Large intestine (tissue), 12 donors: ENCODE measurements at places on chromosomes 6 and 20.

DNA sequence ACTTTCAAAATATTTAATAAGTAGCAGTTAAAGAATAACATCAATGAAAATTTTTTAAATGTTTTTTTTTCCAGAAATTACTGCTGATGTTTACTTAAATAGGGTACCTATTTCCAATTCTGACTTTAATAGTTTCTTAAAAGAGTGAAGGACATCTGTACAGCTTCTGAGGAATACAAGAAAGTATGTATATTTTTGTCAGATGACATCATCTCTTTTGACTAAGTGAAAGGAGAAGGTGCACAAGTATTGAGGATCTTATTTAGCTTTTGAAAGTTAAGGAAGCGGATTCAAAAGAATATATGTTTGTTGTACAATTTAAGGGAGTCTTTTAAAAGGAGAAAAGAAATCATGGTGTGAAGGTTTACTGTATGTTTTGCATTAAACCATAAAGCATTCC is 90.0 kb upstream of the SLC35B3 start:
- no peak for DNase-seq

DNA sequence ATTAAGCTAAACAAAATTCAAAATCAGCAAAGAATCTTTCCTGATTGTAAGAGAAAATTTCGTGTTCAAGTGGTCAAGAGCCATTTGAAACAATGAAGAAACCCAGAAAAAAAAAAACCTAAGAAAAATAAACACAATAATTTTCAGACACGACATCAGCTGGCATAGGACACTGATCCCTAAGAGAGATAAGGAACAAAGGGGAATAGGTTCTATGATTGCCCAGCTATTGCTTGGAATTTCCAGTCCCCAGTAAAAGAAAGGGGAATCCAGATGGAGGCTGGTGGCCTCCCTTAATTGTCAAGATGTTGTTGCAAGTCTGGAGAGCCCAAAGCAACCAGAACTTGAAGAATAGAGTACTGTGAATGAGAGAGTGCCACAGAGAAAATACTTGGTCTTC is 48.5 kb downstream of the COL12A1 start:
- DNase-seq = no peak

- DNase-seq = no peak
Measured at GRCh38 chr20:57179265-57179664, 87.2 kb downstream of the BMP7 start.

DNA sequence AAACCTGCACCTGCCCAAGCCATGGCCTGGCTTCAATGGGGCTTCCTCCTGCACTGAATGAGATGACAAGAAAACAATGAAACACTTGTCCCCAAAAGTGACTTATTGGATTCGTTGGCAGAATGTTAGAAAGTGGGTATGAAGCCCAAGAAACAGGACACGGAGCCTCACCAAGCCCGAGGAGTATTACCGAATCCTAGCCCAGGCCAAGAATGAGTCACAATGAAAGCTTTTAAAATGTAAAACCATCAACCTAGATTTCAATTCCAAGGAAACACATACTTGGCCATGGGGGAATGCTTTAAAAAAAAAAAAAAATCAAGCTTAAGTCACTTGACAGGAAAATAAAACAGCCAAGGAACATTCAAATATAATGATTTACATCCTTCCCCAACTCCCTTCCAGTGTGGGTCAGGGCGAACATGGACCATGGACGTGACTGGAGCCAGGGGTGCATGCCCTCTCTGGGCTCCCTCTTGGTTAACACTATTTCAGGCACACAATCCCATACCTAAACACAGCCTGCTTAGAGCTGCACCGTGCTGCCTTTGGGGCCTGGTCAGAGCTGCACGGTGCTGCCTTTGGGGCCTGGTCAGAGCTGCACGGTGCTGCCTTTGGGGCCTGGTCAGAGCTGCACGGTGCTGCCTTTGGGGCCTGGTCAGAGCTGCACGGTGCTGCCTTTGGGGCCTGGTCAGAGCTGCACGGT is 3.1 kb upstream of the STX16 start:
- DNase-seq = no peak

GRCh38 chr6:72975352-72975752 is 249.9 kb downstream of the KHDC1L start:
- DNase-seq = no peak

DNA sequence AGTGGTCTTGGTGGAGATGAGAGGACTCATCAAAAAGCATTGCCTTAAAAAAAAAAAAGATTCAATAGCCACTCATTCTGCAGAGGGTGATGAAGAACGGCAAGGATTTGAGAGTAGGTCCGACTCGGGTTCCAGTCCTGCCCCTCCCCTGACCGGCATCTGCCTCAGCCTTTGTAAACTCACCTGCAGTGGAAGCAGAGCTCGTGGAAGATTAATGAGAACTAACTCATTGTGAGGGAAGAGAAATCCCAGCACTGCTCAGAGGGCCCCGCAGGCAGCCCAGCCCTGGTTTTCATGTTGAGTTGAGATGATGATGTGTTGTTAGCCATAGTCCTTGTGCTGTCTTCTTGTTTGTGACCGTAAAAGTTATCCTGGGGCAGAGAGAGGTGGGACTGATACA is 59.4 kb downstream of the GCNT2 start:
- DNase-seq = no peak

GRCh38 chr6:42505385-42505718 is 53.6 kb upstream of the TRERF1 start:
- DNase-seq = no peak

DNA sequence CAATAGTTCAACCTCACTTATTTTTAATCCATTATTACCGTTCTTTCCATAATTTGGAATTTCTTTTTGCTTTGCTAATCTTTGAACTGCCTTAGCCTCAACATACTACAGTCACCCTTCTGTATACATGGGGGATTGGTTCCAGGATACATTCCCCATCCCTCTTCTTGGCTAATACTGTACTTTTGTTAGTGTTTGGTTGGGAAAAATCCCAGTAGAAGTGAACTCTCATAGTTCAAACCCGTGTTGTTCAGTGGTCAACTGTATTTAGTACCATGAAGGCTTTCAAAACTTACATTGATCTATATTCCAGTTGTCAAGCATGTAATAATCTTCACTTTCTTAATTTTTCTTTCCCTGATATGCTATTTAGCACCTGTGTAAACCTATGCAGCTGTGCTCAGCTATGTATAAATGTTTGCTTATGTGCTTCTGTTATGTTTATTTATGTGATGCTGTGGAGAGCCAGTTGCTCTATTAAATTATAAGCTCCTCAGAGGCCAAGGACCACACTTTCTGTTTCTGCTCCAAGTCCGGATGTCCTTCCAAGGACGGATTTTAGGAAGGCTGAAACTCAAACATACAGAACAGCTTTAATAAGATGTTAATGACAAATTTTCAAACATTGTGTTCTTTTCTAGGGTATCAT is 33.3 kb upstream of the LAMA4 start:
- DNase-seq = peak; percentile 10

DNA sequence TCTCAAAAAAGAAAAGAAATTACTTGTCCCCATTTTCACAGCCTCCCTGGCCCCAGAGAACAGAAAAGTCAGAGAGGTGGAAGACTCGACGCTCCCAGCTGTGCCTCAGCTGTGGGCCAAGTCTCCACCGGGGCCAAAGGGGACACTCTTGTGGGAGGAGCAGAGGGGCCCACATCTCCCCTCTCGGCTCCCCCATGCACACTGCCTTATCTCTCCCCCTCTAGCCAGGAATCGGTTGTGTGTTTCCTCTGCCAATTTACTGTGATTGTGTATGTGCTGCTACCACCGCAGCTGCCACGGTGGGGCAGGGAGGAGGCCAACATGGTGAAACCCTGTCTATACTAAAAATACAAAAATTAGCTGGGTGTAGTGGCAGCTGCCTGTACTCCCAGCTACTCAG is 8.4 kb downstream of the TIAM2 start:
- no peak for DNase-seq

DNA sequence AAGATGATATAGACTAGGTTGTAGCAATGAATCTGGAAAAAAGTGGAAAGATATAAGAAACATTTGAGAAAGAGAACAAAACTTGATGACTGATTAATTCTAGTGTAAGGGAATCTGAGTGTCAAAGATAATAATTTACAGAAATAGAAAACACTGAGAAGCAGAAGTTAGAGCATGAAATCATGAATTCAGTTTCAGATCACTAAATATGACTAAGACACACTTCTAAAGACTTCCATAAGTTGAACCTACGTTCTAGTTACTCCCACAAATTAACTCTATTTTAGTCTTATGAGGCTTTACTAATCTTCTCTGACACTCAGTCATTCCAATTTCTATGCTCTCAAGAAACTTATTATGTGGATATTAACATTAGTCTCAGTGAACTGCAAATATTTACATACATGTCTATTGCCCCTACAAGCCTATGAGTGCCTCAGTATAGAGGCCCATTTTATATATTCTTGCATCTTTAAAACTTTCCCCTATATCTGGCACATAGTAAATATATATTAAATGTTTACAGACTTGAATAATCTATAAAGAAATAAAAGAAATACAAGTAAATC is 30.4 kb downstream of the IBTK start:
- no peak for DNase-seq

- DNase-seq = no peak
Measured at GRCh38 chr6:37062424-37062823, 57.0 kb downstream of the FGD2 start.

DNA sequence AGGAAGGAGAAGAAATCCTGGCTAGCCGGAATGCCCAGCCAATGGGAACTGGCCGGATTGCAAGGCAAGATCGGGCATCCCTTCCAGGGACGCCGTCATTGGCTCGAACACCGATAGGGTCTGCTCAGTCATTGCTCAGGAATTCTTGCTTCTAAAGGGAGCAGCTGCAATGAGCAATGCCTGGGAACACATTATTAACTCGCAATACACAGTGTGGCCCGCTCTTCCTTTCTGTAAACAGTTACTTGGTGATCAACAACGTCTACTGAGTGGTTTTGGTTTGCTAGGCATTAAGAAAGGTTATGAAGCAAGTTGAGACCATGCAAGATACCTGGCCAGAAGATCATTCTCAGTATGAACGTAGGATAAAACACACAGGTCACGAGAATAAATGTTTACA is 165.4 kb upstream of the CITED2 start:
- DNase-seq = peak; percentile 25

GRCh38 chr6:125370343-125370742 is 68.6 kb upstream of the HDDC2 start:
- DNase-seq = no peak

- DNase-seq = no peak
Measured at GRCh38 chr6:73923905-73924485, 228.0 kb downstream of the CD109 start.

DNA sequence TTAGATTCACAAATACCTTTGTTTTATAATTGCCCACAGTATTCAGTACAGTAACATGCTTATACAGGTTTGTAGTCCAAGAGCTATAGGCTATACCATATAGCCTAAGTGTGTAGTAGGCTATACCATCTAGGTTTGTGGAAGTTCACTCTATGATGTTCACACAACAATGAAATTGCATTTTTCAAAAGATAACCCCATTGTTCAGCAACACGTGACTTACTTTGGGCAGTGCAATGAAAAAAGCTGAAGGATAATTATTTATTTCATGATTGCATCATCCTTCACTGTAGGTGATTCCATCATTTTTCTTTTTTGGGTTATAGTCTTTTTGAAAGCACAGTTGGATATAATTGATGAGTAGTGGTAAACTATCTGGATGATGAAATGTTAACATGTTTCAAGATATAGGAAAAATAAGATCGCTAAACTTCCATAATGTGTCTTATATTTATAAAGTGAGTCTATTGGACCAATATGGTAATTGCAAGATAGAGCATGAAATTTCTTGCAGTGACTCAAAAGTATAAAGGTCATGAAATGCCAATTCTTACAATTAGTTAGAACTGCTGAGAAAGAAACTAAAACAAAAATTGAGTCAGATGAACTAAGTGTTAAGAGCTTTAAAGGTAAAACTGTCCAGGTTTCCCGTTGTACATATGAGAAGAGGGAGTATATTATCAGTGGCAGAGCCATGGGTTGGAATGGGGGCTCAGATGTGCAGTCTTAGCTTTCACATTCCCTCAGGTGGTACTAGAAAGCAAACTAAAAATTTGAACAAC is 164.4 kb downstream of the ZFAND3 start:
- no peak for DNase-seq

DNA sequence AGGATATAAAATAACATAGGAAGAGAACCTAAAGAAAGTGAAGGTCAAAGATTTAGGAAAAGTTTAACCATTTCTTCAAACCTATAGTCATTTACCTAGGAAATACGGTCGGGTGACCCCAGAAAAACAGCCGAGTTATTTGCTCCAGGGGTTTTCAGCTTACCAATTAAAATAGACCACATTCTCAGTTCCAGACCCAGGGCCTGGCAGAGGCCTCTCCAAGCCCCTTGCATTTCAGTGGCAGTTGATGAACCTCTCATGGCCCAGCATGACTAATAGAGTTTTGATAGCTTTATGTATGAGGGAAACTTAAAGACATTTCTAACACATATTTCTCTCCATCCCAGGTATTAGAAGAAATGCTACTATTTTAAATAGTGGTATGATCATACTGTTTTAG is 113.5 kb downstream of the OGFRL1 start:
- DNase-seq = no peak

DNA sequence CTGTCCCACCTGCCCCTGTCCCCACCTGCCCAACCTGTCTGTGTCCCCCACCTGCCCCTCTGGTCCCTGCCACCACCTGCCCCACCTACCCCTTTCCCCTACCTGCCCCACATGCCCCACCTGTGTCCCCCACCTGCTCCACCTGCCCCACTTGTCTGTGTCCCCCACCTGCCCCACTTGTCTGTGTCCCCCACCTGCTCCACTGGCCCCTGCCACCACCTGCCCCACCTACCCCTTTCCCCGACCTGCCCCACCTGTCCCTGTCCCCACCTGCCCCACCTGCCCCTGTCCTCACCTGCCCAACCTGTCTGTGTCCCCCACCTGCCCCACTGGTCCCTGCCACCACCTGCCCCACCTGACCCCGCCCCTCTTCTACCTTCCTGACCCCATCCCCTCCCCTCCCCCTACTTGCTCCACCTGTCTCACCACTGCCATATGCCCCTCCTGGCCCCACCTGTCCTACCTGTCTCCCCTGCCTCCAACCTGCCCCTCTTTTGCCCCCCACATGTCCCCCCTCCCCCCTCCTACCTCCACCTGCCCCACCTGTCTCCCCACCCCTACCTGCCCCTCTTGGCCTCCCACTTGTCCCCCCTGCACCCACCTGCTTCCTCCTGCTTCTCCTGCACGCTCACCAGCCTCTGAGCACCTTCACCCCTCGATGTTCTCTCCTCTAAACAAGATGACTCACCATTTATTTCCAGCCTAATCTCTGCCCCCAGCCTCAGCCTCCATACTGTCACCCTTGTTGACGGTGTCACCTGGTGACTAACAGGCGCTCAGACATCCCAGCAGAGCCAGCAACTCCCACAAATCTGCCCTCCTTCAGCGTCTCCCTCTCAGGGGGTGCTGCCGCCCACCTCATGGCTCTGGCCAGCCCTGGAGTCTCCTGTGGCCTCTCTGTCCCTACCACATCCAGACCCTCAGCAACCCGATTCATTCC is 5.6 kb upstream of the MYT1 start:
- DNase-seq = no peak
